ENCODE measurements at places on chromosomes 7 and 10.
A peak's percentile ranks its signal among the peaks of the same experiment; 100 is the strongest.

GRCh38 chr7:15594461-15594860, 32.6 kb upstream of the AGMO start:
- DNase-seq, result no peak

DNA sequence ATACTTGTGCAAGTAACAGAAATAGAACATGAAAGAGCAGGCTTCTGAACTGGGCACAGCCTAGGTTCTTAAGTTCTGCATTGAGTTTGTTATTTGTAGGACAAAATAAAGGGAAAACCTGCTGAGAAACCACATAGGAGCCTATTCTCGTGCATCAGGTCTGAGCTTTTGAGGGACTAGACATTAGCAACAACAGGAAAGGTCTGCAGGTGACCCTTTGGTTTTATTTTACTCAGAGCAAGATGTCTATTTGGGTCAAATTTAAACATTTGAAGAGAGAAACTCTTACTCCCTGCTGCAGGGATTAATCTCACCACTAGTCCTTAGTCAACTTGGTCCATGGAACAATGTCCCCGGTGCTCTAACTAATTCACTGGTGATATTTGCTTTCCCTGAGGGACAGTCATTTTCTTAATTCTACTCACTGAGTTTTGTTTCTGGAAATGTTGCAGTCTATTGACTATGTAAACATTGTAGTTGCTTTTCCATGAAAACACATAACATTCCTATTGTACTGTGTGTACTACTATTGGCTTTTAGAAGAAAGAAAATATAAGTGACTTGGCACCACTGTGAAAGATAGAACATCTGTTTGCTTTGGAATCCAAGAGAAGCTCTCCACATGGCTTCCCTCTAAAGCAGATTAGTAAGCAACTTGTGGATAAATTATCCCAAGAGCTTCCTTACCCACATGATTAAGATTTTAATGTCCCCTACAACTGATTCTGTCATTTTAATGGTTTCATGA, 108.2 kb downstream of the CHRM2 start:
- no peak for DNase-seq

DNA sequence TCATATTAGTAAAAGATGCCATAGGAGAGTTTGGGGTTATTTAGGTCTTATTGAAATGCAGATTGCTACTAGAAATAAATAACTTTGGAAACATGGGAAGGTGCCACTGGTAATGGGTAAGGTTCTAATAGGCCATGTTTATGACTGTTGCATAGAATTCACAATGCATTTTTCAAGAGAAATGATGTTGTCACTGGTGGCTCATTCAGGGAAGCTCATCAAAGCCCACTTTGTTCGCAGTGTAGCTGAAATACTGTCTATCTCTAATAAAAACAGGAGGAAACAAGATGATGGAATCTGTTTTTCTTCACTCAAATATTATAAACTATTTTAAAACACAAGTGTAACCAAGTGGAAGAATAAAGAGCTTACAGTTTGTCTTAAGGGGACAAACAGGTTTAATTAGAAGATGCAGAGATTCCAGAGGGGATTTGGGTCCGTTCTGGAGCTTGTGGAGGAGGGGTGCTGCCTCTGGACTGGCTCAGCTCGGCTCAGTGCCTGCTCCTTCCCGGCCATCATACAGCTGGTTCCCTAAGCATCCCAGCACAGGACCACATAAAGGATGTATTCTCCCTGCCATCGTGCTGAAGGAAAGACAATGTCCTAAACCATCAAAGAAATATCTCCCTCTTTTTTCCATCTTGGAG, 20.4 kb downstream of the OPALIN start:
- DNase-seq, result no peak

GRCh38 chr7:24283554-24283896, 465 bp upstream of the NPY start:
- no peak for DNase-seq

DNA sequence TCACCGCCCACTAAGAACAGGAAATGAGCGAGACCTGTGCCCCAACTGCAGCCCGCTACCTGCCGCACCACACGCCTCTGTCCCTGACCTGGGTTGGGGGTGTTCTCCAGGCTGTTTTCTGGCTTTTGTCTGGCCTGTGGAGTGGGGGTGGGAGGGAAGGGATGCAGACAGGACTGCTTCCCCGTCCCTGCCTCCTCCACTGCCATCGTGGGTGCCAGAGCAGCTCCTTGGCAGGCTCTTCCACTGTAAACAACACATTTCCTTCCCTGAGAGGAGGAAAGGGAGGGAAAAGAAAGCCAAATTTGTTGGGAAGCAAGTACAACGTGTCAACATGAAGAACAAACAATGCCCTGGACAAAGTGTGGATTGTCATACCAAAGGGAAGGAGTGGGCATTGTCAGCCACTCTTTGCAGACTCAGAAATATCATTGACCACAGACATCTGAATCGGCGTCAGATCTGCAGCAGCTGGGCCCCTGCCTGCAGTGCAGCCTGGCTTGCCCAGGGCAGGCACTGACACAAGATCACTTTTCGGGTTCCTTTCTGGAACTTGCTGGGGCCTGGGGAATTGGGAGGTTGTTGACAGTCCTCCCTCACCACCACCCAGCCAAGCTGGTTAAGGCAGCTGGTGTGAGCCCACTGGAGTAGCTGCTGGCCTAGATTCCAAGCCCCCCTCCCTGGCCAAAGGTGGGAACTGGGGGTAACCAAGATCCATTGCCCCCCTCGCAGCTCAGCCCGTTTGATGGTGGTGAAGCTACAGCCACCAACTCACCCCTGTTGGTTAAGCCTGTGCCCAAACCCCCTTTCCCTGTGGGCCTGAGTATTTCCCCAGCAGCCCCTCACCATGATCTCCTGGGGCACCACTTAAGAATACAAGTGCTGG, 22.6 kb upstream of the TRIM8 start:
- DNase-seq, result no peak

DNA sequence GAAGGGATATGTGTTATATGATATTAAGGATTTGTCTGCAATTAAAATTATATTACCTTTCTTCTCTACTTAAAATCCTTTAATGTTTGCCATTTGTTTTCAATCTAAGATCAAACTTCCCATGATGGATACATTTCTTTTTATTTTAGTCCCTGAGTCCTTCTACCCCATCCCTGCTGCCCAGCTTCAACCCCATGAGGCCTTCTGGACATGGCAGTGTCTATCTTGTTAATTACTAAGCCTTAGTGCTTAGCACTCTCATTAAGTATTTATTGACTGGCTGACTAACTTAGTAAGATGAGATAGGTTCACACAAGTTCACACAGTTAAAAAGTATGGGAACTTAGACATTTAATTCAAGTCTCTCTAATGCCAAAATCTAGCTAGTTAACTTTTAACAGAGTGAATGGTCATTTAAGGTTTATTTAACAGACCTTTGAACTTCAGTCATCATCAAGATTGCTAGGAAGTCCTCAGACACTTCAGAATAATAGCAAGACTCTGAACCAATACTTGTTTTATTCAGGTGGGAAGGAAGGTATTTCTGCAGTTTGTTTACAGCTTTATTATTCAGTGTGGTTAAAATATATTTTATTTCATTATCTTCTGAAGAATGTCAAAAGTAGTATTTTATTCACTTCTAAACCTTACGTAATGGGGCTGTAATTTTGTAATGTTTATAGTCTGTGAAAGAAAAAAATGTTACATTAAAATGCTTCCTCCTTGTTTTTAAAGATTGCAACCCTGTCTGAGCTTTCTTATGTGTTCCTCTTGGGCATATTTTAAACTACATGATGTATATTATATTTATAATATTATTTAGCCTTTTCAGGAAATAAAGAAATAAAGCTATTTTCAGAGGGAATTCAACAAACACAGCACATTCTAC, 848.9 kb downstream of the REEP3 start:
- DNase-seq, result no peak

DNA sequence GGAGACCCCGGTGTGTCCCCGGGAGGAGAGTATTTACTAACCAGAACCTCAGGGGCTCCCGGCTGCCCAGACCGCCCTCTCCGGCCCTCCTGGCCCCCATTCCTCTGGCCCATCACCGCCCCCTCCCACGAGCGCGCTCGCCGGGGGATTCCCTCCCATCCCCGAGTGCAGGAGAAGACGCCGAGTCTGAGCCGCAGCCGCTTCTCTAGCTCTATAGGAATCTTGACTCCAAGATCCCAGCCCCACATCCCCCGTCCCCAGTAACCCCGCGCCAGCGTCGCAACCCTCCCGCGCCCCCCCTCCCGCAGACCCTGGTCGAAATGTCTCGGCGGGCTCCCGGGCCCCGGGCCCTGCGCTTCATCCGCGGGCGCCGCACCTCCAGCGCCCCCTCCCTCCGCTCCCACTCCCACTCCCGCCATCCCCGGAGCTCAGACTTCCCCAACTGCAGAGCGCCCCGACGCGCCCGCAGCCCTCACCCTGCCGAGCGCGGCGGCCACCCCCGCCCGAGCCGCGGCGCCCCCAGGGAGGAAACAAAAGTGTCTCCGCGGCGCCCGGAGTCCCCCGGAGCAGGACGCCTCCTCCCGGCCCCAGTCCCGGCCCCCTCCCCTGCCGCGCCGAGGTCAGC, 541 bp downstream of the ELMO1 start:
- DNase-seq, result no peak

- no peak for DNase-seq
Measured at GRCh38 chr7:80790877-80791276, 128.0 kb downstream of the SEMA3C start.

DNA sequence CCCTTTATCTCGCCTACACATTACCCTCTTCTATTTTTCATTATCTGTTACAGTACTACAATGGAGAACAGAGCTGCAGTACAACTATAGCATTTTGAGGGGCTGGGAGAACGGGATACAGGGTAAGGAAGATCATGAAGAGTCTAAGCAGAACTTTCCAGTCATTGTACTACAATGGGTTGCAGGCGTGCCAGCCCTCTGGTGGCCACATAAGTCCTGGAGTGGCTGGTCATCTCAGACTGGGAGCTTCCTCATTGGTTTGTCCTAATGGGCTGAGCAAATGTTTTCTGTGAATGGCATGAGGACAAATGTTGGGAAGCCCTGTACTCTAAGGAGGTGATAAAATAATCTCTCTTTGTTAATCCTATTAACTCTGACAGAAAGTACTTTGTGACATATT, 33.0 kb downstream of the TMEM106B start:
- peak; percentile 56 for DNase-seq

DNA sequence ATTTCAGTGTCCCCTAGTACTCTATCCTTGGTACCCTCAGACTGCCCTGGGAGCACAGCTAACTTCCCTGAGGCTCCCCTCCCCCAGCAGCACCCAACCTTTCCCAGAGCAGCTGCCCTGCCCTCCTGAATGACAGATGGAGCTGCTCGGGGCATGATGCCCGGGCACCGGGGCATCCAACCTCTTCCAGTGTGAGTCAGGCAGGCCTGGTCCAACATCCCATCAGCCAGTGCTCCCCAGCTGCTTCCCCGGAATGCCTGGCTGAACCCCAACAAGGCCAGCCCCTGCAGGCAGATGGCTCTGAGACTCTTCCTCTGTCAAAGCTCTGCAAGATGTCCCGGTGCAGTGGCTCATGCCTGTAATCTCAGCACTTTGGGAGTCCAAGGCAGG, 11.9 kb upstream of the TSPAN15 start:
- no peak for DNase-seq

GRCh38 chr7:94264756-94265155, 129.9 kb upstream of the COL1A2 start:
- no peak for DNase-seq

GRCh38 chr7:91267171-91267955, 3.1 kb downstream of the FZD1 start:
- DNase-seq, result no peak

- no peak for DNase-seq
Measured at GRCh38 chr7:107318523-107319160, 149.8 kb downstream of the HBP1 start.

DNA sequence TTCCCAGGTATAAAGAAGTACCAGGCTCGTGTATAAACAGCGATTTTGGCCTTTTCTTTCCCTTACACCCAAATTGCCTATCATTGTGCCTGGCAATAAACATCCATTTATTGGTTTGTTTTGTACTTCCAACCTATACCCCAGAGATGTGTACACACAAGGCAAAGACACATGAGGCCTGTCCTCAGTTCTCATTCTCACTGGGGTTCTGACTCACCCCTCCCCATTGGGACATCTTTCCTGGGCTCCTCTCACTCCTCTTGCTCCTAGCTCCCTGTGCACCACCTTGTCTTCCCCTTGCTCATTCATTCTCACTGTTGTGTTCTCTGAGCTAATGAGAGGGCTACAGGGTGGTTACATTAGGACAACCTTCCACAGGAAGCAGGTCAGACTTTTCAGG, 240.7 kb downstream of the ANK3 start:
- no peak for DNase-seq

- no peak for DNase-seq
Measured at GRCh38 chr7:87671-88070, 104.7 kb upstream of the FAM20C start.

- DNase-seq, result no peak
Measured at GRCh38 chr10:114749510-114749909, 72.1 kb upstream of the FHIP2A start.

DNA sequence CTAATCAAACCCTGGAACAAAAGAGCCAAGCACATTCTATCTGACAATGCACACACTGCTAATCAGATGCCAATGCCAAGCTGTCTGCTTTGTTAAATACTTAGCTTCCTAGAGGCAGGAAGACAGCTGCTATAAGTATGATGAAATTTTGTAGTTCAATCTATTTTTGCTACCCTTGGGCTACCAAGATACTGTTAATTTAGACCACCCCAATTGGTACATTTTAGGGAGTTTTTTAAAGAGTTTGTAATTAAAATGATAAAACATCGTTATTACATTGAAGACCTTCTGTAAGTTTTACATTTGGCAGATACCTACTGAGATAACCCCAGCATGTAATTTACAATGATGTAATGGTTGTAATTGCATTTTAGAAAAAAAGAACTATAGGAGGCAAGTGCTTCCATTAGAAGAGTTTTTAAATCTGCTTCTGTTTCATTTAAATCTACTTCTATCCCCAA, 268.5 kb downstream of the ADK start:
- DNase-seq, result no peak

DNA sequence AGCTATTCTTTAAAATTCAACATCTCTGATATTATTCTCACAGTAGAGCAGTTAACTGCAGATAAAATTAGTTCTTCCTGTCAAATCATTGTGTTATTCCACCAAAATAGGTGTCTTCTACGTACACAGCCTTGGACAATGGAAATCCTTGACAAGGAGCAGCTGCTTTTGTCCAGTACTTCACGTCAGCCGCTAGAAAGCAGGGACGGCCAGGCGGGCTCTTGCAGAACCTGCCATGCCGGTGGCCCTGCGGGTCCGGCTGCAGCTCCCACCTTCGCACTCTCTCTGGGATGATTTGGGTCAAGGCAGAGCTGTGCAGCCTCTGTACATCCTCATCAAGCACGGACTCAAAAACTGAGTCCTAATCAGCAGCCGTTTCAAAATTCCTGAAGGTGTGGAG, 2.2 kb upstream of the FOXI2 start:
- no peak for DNase-seq

DNA sequence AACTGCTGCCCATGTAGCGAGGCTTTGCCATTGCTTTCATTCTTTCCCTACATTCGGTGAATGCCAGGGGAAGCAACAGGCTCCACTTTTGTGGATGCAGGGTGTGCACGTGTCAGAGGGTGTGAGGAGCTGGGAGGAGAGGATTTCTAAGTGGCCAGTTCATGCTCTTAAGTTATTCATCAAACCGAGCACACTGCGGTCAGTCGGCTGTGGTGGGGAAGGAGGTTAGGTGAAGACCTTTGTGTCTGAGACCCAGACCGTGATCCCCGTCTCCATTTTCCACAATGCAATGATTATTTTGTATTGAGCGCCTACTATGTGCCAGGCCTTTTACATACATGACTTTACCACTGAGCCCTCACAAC, 438.6 kb upstream of the GALNT17 start:
- DNase-seq, result no peak
